HT-29 (cell line): ENCODE measurements at places on chromosomes 4 and X.

GRCh38 chr4:4726051-4726450 is 133.4 kb upstream of the MSX1 start:
- no peak for DNase-seq

DNA sequence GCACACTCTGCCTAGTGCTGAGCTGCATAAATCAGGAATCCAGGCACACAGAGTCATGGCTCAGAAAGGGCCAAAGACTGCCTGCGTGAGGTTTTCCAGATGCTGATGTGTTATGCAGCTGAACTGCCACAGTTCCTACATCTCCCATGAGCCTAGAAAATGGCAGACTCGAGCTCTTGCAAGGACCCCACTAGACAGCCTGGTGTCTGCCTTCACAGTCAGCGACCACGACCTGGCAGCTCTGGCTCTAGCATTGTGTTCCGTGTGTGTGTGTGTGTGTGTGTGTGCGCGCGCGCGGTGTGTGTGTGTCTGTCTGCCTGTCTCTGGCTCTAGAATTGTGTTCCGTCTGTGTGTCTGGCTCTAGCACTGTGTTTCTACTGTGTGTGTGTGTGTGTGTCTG is 203.6 kb upstream of the AGTR2 start:
- no peak for DNase-seq

GRCh38 chrX:115054876-115055275 is 37.5 kb upstream of the IL13RA2 start:
- no peak for DNase-seq

GRCh38 chr4:98659741-98660462 is 1.5 kb upstream of the TSPAN5 start:
- DNase-seq, result peak; percentile 44

DNA sequence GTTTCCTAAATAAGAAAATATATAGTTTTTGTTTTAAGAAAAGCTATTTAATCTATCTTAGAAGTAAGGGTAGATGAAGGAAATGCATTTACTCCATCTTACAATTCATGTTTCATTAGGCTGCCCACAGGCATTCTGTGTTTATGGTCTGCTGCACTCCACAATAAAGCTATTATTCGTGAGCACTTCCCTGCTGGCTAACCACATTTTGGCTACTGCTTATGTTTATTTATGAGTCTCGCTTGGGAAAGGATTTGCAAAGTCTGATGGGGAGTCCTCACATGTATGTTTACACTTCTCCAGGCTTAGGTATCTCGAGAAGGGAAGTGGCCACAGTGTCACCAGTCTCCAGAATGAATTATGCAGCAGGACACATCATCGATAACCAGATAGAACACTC is 260.8 kb upstream of the VCX start:
- no peak for DNase-seq

DNA sequence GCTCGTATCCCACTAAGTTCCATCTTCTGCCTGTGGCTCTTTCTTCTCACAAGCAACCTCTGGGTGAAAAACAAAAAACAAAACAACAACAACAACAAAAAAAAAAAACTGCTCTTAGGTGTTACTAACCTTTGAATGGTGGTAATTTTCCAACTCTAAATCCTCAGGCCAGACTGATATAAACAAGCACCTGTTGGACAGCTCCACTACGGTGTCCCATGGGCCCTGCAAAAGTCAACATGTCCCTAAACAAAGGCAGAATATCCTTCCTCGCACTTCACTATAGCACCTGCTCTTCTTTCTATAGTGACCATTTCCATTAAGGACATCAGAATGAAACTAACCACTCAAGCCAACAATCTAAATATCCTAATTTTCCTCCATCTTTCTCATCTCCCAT is 54.6 kb upstream of the PARM1 start:
- DNase-seq, result no peak

GRCh38 chr4:143728166-143728565 is 27.7 kb upstream of the FREM3 start:
- DNase-seq, result no peak

DNA sequence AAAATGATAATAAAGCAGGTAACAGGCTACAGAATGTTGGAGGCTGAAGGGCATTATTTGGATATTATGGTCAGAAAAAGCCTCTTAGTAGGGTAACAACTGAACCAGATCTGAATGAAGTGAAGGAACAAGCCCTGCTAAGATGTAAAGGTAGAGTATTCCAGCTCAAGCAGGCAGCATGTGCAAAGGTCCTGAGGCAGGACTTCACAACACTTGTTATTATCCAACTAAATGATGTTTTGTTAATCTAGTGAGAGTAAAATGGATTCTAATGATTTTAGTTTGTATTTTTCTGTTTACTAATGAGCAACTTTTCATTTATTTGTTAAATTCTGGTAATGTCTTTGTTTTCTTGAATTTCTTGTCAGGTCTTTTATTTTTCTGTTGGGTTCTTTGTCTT is 35.7 kb downstream of the RAB33B start:
- no peak for DNase-seq

DNA sequence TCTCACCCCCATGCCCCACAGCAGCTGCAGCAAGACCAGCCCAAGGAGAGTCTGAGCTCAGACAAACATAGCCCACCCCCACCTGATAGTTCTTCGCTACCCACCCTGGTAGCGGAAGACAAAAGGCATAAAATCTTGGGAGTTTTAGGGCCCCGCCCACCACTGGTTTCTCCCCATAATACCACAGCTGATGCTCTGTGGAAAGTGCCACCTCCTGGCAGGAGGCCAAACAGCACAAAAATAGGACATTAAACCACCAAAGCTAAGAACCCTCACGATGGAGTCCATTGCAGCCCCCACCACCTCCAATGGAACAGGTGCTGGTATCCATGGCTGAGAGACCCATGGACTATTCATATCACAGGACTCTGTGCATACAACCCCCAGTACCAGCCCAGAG is 226.7 kb downstream of the SNCA start:
- DNase-seq, result no peak

GRCh38 chr4:73816814-73817213 is 19.7 kb upstream of the CXCL6 start:
- DNase-seq, result peak; percentile 70

- DNase-seq, result no peak
These were observed 172.9 kb downstream of the KCNIP4 start for GRCh38 chr4:21775703-21776102.

DNA sequence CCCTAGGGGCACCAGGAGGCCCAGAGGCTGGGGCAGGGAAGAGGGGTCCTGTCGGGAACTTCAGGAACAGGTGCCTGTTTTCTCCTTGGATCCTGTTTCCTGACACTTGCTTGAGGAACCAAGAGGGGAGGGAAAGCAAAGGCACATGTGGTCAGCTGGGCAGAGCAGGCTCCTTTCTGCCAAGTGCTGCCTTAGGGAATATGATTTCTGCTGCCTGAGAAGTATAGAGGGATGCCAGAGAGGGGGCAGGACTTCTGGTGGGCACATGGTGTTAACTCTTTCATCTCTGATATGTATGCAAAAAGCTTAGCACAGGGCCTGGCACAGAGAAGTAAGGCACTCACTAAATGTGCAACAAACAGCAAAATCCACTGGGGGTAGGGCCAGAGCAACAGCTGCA is 51.2 kb upstream of the PJA1 start:
- no peak for DNase-seq

GRCh38 chr4:1400831-1401408 is 5.3 kb downstream of the NKX1-1 start:
- DNase-seq, result no peak

GRCh38 chr4:99593781-99594641 is 19.4 kb downstream of the MTTP start:
- no peak for DNase-seq

DNA sequence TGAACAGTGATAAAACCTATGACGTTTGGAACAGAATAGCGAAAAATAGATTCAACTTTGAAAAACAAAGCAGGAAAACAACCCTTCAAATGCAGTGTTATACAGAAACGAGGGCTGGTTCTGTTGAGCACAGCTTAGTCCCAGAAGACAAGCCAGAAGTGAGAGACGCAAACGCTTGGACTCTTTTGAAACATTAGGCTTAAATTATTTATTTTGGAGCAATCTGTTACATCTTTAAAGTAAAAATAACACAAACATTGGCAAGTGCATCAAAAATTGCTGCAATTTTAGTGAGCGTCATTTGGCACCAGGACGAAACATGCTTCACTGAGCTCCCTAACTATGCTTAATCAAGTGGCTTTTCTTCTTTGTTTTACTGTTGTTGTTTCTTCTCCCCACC is 63.5 kb downstream of the ENPP6 start:
- DNase-seq, result no peak

DNA sequence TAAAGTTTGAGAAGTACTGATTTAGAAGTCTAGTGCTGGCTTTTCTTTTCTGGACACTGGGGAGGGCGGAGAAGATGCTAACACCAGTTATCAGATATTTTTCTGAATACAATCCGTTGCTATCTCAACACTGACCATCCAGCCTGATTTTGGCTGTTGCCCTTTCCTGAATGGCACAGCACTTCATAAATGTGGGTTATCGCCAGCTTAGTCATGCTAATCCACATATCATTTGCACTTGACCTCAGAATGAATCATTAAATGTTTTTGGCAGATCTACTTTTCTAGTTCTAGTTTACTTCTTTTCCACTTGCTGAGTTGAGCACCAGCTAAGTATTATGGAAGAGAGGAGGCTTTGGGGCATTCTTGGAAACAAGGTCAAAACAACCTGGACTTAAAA is 60.8 kb upstream of the ESX1 start:
- peak; percentile 16 for DNase-seq

GRCh38 chr4:118732591-118733330 is 47.6 kb downstream of the METTL14 start:
- no peak for DNase-seq

DNA sequence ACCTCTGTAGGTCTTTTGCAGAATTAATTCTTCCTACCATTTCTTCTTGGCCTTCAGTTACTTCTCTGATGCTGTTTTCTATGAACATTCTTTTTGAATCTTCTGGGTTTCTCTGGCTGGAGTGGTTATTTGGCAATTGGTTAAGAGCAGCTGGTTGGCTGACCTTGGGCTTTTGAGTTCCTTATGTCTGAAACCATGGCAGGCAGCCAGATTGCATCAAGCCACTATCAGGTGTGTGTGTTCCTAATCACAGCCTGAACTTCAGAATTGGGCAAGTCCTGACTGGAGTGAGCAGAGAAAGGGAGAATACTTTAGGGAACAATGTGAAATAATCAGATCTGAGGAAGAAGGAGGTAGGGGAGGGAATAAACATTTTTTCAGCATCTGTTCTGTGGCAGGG is 90.2 kb downstream of the ARHGAP10 start:
- no peak for DNase-seq

DNA sequence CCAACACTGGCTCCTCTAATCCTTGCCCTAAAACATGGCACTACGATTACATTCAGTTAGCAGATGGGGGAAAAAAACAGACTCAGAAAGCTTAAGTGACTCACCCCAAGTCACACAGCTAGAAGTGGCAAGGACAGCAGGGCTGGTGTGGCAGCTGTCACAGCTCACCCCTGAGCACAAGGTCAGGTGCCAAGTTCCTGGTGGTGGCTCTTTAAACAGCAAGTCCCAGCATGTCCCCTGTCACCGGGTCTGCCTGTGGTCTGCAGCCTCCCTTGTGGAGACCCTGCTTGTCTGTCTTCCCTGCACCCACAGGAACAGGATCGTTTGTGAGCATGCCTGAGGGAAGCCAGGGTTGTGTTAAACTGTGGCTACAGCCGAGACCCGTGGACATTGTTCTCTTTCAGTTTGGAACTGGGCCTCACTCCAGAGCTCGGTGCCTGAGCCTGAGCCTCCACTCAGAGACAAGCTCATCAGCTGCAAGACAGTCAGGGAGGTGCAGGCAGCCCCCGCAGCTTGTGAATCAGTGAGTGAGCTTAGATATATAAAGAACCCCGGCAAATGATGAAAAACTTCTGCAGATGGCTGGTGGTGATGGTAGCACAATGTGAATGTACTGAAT is 260.8 kb downstream of the BCOR start:
- no peak for DNase-seq

GRCh38 chr4:65954416-65954815 is 284.1 kb upstream of the EPHA5 start:
- DNase-seq, result no peak

GRCh38 chr4:140113653-140114052 is 40.3 kb downstream of the MAML3 start:
- DNase-seq, result no peak

GRCh38 chr4:8171984-8172924 is 13.6 kb upstream of the ABLIM2 start:
- DNase-seq, result no peak

DNA sequence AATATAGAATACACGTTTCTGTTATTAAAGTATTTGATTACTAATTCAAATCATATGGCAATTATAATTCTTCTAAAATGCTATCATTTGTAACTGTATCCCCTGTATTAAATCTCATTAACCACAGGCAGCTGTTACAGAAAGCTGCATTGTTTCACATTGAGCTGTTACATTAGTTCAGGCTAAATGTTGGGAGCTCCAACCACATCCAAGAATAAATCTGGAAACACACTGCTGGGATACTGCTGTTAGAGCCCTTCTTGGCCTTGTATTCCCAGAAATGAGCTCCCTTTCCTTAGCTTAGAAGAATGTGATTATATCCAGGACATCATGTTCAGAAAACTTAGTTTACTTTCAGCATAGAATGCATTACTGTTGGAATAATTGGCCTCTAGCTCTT is 48.2 kb downstream of the GUCY1B1 start:
- no peak for DNase-seq

DNA sequence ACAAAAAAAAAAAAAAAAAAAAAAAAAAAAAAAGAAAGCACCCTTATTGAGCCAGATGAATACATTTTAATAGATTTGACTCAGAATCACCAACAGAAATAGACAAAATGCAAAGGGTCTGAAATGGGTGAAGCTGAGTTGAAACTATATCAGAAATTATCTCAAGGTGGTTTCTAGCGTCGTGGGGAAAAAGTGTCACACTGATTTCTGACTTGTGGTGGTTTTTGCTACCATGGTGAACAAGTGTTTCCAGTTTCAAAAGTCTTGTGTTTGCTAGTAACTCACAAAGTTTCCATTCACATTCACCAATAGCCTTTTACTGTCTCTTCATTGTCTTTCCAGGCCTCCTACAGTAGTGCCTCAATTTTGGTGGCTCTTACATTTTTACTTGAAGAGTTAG is 135.5 kb downstream of the ARHGAP24 start:
- DNase-seq, result no peak

GRCh38 chrX:48468693-48469691 is 1.1 kb downstream of the SLC38A5 start:
- DNase-seq, result no peak

- DNase-seq, result no peak
These were observed 415.1 kb upstream of the MAD2L1 start for GRCh38 chr4:120481756-120482155.

GRCh38 chr4:95910749-95911148 is 70.9 kb downstream of the PDHA2 start:
- DNase-seq, result peak; percentile 64

- no peak for DNase-seq
These were observed 172.0 kb upstream of the FTHL17 start for GRCh38 chrX:31243804-31244203.

DNA sequence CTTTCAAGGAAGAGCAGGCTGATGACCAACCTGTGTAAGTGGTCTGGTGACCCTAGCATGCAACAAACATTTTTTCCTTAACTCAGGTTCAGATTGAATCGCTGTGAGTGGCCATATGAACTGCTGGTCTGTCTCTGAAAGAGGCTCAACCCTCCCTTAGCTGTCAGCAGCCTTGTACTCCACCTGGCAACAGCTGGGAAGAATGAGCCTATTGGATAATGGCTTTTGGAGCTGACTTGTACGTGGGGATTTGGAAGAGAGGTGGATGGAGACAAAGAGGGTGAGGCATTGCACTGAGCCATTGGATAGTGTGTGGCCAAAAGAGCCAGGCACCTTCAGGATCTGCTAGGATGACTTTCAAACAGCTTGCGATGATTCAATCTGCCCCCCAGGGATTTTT is 35.7 kb upstream of the BMP15 start:
- DNase-seq, result no peak
